ENCODE measurements at places on chromosomes 16 and 17.
A peak's percentile ranks its signal among the peaks of the same experiment; 100 is the strongest.

GRCh38 chr17:28053725-28054124 is 11.2 kb downstream of the NLK start:
- DNase-seq, result no peak

GRCh38 chr16:14101415-14101814 is 30.3 kb downstream of the MRTFB start:
- DNase-seq, result no peak

DNA sequence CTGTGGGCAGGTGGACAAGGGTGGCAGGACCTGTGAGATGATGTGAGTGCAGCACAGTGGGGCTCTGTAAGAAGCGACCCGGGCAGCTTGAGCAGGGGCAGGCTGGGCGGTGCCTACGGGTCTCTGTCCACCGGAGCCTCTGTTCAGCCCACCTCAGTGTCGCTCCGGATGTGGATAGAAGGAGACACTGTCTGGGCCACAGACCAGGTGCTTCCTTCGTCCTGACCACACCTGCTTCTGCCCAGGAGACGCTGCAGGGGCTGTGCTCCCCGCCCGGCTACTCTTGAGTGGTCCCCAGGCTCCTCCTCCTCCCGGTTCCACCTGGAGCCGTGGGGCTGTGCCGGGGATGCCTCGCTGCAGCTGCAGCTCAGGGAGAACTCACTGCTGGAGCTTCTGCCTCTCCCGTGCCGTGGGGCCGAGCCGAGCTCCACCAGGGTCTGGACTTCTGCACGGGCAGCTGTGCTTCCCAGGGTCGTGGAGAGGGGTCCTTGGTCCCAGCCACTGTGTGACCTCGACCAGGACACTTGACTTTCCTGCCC is 21.5 kb downstream of the METRNL start:
- no peak for DNase-seq

DNA sequence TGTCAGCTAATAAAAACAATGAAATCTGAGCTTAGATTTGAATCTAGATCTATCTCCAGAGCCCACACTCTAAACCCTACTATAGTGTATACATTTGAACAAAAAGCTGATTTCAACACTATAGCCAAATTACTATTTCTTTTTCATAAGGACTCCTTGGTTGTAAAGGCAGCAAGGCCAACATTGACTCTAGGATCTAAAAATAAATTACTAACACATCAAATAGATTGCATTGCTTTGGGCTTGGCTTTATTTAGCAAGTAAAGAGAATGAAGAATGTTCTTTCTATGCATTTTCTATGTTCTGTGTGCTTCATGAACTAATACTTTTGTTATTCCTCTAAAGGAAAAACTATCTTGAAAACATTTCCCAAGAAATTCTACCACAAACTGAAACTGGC is 5.3 kb downstream of the GOSR1 start:
- no peak for DNase-seq

GRCh38 chr17:9256751-9257629 is 235.7 kb downstream of the NTN1 start:
- DNase-seq, result no peak

GRCh38 chr16:85123891-85124635 is 11.8 kb upstream of the CIBAR2 start:
- no peak for DNase-seq

DNA sequence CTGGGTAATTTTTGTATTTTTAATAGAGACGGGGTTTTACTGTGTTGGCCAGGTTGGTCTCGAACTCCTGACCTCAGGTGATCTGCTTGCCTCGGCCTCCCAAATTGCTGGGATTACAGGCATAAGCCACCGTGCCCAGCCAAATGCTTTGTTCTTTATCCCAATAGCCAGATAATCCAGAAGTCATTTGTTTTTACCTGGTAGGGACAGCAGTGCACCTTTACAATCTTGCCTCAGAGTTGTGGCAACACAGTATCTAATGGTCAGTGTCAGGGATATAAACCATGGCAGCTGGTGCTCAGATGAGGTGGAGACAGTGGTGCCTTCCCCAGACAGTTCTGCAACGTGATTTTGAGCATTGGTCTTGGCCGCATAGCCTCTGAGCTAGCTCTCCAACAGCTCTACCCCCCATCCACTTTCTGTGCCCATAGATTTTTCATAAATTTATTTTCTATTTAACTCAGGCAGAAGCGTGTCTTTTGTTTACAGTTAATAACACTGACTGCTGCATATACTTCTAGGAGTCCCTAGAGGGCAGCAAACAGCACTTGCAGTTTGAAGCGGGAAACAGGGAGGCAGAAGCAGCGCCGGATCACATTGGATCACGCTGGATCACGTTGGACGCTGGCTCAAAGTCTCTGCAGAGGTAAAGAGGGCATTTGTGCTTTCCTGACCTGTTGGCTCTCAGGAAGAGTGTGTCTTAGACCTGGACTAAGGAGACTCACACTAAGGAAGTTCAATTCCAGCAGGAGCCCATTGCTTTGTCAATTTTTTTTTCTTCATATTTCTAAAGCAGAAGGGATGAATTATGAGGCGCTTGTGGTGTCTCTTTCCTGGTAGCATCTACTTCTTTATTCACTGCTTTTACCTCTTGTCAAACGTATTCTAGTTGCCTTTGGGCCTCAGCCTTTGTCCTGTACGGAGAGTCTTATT is 5.1 kb upstream of the GGT6 start:
- DNase-seq, result peak; percentile 67

- no peak for DNase-seq
Observed at GRCh38 chr17:57257895-57258851, 1.9 kb downstream of the MSI2 start.

DNA sequence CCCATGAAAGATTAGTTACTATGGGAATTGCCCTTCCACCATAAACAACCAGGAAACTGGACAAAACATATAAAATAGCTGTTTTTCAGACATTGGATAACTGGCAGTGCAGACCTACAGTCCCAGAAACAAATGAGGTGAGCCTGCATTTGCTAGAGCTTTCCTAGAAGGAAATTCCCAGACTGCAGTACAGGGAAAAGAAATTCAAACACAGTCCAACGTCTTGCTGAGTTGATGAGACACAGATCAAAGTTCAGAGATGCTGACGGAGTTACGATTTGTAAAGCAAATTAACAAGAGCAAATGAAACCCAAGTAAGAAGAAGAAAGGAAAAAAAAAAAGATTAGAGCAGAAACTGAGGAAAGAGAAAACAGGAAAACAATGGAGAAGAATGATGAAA is 41.3 kb upstream of the MNT start:
- no peak for DNase-seq

- no peak for DNase-seq
Observed at GRCh38 chr16:87201052-87201451, 116.1 kb downstream of the C16orf95 start.

DNA sequence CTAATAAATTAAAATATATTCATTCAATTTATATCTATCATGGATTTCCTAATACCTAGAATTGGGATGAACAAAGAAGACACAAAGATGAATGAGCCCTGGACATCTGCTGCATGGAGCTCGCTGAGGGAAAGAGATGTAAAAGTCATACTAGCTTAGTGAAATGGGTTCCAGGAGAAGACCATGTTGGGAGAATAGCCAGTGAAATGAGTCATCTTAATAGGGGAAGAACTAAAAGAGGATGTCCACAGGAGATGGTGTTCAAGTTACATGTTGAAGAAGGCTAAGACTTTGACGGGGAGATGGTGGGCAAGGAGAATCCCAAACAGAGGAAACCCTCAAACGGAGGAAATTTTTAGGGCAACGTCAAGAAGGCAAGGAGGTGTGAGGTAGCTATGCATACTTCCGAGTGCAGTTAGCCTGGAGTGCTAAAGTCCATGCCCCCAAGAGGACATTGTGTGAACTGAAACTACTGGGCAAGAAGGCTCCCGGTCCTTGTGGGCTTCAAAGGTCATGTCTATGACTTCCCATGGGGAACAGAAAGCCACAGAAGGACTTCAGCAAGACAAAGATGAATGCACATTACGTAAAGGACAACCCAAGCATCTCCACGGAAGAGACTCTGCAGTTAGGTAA is 220.5 kb upstream of the CDH11 start:
- DNase-seq, result no peak

GRCh38 chr17:64385187-64386083 is 5.2 kb downstream of the PECAM1 start:
- DNase-seq, result peak; percentile 26

DNA sequence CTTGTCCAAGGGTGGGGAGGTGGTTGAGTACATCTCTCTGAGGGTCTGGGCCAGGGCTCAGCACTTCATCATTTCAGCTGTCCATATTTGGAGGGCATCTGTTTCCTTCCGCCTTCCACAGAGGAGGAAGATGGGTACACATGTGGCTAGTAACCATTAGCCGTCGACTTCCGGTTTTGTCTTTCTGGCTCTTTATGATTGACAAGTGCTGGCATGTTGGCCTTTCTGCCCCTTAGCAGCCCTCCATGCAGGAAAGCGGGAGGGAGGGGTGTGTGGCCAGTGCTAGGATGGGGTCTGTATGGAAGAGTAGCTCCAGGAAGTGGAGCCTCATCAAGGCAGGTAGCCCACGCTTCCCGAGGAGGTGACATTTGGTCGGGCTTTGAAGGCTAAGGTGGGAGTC is 69.6 kb downstream of the RAI1 start:
- DNase-seq, result peak; percentile 73

GRCh38 chr17:72660274-72661115 is 432.0 kb downstream of the SLC39A11 start:
- DNase-seq, result no peak

- DNase-seq, result peak; percentile 50
Observed at GRCh38 chr16:16861546-16861945, 482.6 kb downstream of the NPIPA7 start.

- no peak for DNase-seq
Observed at GRCh38 chr17:40901981-40902474, 17.0 kb upstream of the KRT20 start.

- no peak for DNase-seq
Observed at GRCh38 chr16:62036802-62037135, 531 bp upstream of the CDH8 start.

GRCh38 chr16:9965079-9965478 is 217.1 kb downstream of the GRIN2A start:
- DNase-seq, result no peak

DNA sequence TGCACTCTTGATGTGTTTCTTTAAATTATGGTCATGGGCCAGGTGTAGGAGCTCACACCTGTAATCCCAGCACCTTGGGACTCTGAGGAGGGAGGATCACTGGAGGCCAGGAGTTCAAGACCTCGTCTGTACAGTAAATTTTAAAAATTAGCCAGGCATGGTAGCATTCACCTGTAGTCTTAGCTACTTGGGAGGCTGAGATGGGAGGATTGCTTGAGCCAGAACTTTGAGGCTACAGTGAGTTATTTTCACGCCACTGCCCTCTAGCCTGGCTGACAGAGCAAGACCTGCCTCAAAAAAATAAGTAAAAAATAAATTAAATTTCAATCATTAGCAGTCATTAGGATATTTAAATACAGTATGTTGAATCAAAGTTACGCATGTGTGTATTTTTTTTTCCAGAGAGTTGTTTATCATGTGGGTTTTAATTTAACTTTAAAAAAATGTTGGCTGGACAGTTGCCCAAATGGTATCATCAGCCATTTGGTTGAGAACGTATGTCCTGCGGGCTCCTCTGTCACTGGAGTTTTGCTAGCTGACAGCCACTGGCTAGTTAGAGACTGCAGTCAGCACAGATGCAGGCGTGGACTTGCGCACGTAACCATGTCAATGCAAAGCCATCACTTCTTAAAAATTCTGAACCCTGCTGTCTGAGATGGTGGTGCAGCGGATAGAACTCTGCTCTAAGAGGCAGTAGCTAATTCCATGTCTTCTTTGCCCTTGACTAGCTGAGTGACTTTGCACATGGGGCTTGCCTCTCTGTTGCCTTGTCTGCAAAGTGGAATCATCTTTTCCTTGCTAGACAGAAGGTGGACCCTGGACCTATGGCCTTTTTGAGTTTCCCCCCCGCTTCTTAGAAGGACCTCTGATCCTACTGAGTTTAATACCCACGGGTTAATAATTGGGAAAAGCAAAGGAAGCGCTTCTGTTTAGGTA is 40.0 kb downstream of the MAPT start:
- DNase-seq, result no peak

GRCh38 chr16:2775765-2776499 is 1.1 kb downstream of the ELOB start:
- no peak for DNase-seq

DNA sequence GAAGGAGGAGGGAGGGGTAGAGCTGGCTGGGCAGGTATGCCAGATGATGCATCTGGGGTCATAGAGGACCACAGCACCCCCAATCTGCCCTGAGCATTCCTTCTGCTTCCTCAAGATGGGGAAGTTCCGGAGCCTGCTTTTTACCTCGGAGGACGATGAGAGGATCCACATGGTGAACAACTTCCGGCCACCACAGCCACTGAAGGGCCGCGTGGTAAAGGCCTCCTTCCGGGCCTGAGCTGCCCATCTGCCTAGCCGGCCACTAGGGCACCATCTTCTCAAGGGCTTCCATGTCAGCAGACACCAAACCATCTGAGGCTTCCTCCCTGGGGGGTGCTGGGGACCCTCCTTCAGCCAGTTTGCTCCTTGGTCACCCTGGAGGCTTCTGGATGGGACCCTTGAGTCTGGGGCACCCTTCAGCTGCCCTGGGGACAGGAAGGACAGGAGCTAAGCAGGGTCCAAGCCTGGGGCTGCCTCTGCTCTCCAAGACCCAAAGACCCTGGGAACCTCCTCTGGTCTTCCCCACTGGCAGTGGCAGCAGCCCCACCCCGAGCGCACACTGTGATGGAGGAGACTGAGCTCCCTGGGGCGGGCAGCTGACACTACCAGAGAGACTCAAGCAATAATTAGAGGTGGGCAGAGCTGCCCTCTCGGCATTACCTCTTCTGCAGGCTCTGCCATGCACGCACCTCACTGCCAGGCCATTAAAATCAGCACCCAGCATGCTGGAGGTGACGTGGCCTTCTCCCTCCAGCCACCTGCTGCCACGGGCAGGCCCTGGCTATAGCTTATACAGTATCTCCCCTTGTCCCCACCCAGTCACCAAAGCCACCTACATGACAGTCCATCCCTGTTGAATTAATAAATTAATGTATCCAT is 9.3 kb downstream of the CA7 start:
- no peak for DNase-seq

- no peak for DNase-seq
Observed at GRCh38 chr16:66503612-66504011, 46.3 kb downstream of the TK2 start.

DNA sequence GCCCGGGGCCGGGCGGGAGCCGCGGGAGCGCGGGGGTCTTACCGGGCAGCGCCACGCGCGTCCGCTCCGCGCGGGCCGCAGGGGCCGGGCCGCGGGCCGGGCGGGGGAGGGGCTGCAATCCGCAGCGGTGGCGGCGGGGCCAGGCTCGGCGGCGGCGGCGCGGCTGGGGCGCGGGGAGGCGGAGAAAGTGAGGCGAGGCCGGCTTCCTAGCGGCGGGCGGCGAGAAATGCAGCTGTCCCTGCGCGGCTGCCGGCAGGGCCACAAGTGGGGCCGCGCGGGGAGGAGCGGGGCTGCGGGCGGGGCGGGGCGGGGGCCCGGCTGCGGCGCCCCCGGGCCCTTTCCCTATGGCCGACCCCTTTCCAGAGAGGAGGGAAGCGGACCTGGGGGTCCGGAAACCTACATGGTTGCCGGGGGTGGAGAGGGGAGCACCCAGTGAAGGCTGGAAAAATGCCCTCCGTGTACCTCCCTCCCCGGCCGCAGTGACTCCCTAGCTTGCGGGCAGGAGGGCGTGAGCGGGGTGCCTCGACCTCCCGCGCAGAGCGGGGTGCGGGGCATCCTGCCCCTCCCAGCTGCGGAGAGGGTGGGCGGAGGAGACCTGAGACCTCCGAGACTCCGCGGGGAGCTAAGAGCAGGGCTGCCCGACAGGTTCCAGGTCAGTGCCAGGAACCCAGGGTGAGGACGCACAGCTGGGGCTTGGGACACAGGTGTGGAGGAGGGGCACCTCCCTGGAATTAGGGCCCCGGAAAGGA is at the start of gene CUEDC1:
Gene CUEDC1 (minus strand): TSS at position 230 of the 749 bp plus-strand sequence. CDS start 69,848 bp downstream, outside the sequence.
- peak; percentile 67 for DNase-seq

All from CD4-positive, alpha-beta T cell treated with Interleukin-12 subunit alpha and Interleukin-12 subunit beta, for 1 hour (primary cell).